ENCODE measurements at places on chromosomes 2 and 18. TPM values are rescaled to one million over a fixed set of nuclear protein-coding genes. Genes with fewer than 3 reads are reported as not detected.

GRCh38 chr18:8882632-8883408, 177.5 kb downstream of the MTCL1 start:
- DNase-seq = no peak

- DNase-seq = no peak
These were observed 182.0 kb upstream of the RND3 start for GRCh38 chr2:150669492-150669891.

GRCh38 chr2:162677476-162677875, 161.1 kb downstream of the KCNH7 start:
- no peak for DNase-seq

DNA sequence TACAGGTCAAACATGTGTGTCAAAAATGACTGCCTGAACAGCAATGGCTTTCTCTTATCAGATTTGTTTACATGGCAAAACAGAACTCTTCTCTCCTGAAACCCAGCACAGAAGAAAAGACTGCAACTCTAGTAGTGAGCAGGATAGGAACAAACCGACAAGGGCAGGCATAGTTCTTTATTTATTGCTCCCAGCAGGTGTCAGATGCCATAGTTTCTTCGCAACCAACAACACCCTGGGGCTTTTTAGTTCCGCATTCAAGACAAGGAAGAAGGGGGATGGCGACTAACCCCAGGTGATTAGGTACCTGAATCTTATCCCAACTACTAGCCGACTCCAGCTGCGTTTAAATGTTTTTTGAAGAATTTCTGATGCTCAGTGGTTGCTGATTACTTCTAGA, 367.5 kb upstream of the FIGN start:
- DNase-seq = no peak

DNA sequence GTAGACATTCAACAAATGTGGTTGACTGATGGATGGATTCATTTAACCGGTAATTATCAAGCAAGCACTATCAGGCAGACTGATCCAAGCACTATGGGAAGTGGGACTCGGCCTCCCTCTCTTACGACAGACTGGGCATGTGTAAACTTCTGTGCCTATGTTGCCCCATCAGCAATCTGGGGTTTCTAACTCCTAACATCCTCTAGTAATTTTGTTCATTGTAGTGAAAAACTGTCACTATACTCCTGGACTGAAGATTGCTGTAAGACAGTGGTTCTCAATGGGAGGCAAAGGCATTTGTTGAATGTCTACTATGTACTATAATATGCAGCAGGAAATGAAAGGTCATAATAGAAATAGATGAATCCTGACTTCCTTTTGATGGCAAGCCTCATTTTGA, 51.2 kb upstream of the CREB1 start:
- no peak for DNase-seq

GRCh38 chr2:17401096-17401495, 117.1 kb downstream of the RAD51AP2 start:
- DNase-seq = no peak

- DNase-seq = no peak
These were observed 2786.5 kb downstream of the RPIA start for GRCh38 chr2:91477731-91478672.

GRCh38 chr2:101341421-101341820, 32.9 kb upstream of the RNF149 start:
- DNase-seq = no peak

The RGPD4 gene
- 0.64 TPM for total RNA-seq

The PIK3C3 gene
- 43.6 TPM for total RNA-seq

The RAB12 gene
- 15.3 TPM for total RNA-seq

The SOX11 gene
- total RNA-seq = not detected
